Right forelimb (tissue), 1 donor: ENCODE measurements at places on chromosomes 11 and 22.

DNA sequence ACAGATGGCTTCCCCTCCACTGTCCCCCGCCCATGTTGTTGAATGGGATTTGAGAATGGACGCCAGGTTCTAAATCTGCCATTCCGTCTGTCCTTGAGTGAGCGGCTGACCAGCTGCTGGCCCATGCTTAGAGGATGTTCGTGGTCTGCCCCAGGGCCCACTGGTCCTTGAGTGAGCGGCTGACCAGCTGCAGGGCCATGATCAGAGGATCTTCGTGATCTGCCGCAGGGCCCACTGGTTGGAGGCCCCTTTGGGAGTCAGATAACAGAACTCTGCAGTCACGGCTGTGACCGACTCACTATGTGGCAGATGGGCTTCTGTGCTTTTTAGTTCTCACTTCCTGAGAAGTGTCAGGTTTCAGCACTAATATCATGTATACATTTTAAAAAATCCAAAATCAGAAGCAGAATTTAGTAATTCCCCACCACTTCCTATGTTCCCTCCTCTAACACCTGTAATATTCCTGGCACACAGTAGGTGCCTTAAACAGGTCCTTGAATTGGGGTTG, 54.1 kb downstream of the MICAL3 start:
- DNase-seq: no peak

GRCh38 chr11:85042361-85042760, 584.8 kb downstream of the DLG2 start:
- no peak for DNase-seq

DNA sequence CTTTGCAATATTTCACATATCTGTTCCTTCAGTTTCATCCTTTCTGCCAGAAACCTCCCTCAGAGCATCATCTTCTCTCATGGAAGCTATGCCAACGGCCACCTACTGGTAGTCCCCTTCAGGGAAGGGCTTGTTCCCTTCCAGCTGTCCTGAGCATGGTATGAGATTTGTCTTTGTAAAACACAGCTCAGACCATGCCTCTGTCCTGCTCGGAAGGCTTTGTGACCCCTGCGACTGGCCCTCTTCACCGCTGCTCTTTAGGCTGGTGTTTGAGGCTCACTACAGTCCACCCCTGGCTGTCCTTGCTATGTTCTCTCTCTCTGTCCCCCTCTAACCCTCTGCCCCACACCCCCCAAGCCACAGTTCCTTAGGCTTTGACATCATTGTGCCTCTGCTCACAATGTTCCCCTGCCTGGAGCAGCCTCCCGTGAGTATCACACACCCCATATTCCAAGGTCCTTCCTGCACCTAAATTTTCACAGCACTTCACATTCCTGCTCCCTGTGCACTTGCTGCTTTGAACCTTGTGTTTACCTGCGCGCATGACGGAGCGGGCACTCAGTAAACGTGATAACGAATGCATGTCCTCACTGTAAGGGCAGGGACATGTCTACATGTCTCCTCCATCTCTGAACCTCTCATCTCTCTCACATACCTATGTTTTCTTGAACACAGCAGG, 24.0 kb upstream of the ACER3 start:
- DNase-seq: no peak

DNA sequence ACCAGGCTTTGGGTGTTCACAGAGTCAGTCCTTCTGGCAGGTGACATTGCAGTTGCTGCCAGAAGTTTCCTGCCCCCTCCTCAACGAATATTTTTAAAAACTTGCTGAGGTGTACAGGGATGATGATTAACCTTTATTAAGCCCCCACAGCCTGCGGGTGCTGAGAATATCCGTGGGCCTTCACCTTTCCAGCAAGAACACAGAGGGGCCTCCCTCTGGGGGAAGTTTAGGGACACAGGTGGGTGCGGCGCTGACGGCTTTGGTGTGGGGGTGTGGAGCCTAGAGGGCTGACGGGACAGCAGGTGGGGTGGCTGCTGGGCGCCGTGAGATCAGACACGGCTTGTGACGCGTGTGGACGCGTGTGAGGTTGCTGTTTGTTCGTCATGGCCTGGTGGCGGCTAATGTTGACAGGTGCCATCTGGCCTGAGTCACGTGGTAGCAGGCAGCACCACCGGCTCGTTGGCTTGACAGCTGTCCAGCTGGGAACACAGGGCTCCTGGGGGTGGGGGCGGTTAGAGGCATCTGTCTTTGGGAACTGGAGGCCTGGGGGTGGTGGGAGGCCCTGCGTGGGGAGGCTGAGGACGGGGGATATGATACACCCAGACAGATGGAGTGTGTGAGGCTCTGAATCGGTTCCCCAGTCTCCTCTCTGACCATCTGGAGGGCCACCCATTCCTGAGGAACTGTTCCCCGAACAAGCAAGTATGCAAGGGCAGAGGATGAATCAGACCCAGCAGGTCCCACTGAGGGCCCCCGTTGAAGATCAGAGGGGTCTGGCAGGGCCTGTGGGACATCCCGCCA, 12.5 kb upstream of the LRRC10B start:
- peak; percentile 66 for DNase-seq

DNA sequence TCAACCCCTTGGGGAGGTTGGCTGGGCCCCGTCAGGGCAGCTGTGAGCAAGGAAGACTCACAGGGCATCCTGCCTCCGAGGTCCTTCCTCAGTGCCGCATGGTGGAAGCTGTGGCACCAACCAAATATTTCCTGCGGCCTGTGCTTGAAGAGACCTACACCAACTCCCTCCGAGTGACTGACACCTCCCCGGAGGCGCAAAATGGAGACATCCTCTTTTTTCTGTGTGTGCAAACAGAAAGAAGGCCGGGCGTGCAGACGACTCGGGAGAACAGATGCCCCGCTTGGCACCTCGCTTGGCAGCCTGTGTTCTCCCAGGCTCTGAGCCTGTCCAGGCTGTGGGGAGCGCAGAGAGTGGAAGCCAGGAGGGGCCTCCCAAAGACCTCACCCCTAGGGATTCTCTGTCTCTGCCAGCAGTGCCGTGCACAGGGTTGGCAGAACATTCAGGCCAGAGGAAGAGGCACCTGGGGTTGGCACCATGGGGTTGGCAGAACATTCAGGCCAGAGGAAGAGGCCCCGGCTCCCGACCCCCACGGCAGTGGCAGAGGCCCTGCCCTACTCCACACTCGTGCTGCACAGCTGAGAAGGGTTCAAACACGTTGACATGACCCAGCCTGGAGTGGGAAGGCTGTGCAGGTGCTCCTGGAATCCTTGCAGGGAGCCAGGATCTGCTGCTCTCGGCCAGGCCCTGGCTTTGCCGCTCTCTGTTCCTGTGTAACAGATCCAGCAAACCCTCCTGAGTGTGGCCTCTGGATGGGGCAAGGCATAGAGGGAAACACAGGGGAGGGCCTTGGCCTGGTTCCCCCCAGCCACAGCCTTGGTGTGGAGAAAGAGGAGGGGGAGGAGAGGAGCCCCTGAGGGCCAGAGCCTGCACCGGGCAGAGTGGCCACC, 805.5 kb downstream of the BRD1 start:
- DNase-seq: peak; percentile 37

GRCh38 chr22:37195921-37196320, 7.9 kb upstream of the C1QTNF6 start:
- peak; percentile 25 for DNase-seq

DNA sequence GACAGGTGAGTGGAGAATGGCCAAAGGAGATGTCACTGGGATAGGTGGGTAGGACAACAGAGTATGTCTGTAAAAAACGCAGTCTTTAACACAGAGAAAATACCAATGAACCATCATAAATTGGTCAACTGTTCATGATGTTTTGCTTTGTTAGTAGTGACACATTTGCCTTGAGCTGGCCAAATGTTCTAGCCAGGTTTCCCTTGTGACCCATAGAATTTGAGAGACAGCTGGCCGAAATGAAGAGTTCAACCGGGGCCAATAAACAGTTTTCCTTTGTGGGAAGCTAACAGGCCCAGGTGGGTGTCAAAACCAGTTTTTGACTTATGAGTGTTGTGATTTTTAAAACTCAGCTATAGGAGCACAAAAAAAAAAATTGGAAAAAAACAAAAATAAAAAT, 116.6 kb upstream of the BID start:
- no peak for DNase-seq

- DNase-seq: no peak
These were observed 150.1 kb upstream of the LRRC4C start for GRCh38 chr11:41609511-41609910.
